ENCODE measurements at places on chromosomes 5 and 9.

DNA sequence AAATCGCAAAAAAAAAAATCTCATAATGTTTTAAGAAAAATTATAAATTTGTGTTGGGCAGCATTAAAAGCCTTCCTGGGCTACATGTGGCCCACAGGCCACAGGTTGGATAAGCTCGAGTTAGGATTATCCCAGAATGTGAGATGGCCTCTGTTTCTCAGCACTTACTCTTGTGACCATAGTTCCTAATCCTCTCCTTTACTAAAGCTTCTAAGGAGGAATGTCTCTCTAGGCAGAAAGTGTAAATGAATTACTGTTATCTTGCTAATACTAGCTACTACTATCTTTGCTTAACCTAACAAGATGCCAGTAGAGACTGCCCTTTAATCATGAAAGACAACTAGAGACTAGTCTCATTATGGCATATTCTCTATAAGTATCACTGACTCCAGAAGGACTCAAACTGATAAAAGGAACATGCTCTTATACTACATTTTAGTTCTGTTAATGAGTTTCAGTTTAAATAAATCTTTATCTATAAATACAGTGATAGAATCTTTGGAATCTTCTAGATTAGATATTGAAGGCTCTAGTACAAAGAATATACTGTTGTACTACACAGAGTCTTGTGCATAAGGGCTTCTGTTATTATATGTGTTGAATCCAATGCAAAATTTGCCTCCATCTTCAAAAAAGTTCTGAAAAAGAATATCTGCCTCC is 13.8 kb downstream of the INVS start:
- no peak for DNase-seq

- DNase-seq, result no peak
These were observed 63.3 kb upstream of the SLCO6A1 start for GRCh38 chr5:102561894-102562760.

- DNase-seq, result no peak
These were observed 15.5 kb upstream of the TRIM32 start for GRCh38 chr9:116671605-116672004.

DNA sequence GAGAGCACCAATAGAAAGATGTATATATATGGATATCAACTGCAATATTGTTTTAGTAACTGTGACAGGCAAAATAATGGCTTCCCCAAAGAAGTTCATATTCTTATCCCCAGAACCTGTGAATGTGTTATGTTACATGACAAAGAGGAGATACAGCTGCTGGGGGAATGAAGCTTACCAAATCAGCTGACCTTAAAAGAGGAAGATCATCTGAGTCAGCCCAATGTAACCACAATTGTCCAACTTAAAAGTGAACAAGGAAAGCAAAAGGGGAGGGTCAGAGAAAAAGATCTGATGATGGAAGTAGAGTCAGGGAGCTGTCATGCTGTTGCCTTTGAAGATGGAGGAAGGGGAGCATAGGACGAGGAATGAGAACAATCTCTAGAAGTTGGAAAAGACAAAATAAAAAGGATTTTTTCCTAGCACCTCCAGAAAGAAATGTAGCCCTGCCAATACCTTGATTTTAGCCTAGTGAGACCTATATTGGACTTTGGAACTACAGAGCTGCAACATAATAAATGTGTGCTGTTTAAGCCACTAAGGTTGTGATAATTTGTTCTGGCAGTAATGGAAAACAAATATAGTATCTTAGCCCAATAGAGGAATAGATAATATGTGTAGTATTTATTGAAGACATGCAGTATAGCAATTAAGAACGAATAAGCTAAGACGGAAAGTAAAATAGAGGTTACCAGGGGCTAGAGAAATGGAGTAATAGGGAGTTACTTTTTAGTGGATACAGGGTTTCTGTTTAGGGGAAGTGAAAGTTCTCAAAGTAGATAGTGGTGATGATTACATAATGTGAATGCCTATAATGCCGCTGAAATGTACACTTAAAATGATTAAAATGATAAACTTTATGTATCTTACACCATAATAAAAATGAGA is 115.9 kb downstream of the PIK3R1 start:
- peak; percentile 47 for DNase-seq

DNA sequence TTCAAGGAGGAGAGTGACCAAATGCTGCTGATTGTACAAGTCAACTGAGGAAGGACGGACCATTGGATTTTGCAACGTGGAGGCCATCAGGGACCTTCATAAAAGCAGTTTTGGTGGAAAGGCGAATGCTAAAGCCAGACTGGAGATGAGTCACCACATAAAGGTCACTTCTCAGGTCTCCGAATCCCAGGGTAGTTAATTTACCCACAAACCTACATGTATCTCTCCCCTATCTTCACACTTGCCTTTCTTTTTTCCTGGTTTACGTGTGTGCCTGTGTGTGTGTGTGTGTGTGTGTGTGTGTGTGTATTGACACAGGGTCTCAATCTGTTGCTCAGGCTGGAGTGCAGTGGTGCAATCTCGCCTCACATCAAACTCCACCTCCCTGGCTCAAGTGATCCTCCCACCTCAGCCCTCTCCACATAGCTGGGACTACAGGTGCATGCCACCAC is 4.6 kb upstream of the CTNNA1 start:
- DNase-seq, result no peak

DNA sequence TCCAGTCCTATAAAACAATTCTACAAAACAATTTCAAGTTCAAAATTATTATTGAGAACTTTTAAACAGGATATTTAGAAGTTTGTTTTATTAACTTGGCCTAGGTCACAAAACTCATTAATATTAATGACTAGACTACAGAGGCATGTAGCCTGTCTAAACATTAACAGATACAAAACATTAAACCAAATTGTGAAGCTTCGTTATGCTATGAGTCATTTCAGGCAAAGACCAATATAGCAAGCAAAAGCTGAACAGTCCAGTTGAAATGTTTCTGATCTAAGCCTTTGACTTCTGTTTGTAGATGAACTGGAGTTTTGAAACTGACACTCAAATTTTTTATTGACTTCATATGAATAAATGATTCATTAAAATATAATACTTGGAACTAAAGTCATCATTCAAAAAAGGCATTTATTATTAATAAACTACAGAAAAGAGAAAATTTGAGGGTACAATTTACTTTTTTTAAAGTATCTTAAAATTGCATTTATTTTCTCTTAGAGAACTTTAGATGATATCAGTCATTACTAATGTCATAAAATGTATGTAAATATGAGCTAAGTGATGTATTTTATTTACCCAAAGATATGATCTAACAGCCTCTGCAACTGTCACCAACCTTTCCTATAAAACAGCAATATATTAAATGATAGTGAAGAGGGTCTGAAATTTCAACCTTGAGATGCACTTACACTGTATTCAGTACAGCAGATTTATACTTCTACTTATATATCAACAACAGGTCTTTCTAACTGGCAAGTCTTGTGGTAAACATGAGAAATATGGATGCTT is 188.8 kb downstream of the COMMD10 start:
- no peak for DNase-seq

DNA sequence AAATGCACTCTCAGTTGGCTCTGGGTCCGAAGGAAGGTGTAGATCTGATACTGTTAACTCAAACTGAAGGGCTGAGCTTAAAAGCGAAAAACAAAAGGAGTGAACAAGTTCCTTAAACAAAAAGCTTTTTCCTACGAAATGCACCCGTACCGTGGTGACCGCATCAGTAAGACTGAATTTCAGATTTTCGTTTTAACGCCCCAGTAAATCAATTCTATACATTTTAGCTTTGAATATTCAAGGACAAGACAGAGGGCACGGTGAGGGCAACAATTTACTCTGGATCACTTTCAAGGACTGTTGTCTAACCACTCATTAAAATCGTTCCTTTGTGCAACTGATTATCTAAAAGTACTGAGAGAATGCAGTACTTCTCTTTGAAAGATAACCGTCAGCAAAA is 1.9 kb downstream of the HOMER1 start:
- no peak for DNase-seq

- DNase-seq, result no peak
These were observed 7.6 kb upstream of the GBGT1 start for GRCh38 chr9:133171161-133171961.

DNA sequence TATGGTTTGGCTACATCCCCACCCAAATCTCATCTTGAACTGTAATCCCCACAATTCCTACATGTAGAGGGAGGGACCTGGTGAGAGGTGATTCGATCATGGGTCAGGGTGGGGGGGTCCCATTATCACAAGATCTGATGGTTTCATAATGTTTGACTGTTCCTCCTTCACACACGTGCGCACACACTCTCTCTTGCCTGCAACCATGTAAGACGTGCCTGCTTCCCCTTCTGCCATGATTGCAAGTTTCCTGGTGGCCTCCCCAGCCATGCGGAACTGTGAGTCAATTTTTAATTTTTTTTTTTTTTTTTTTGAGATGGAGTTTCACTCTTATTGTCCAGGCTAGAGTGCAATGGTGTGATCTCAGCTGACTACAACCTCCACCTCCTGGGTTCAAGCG is 27.0 kb downstream of the FAM169A start:
- no peak for DNase-seq

- no peak for DNase-seq
These were observed 128.1 kb upstream of the SLIT3 start for GRCh38 chr5:169429044-169429443.

GRCh38 chr9:129027685-129028191 is 393 bp downstream of the SH3GLB2 start:
- no peak for DNase-seq

DNA sequence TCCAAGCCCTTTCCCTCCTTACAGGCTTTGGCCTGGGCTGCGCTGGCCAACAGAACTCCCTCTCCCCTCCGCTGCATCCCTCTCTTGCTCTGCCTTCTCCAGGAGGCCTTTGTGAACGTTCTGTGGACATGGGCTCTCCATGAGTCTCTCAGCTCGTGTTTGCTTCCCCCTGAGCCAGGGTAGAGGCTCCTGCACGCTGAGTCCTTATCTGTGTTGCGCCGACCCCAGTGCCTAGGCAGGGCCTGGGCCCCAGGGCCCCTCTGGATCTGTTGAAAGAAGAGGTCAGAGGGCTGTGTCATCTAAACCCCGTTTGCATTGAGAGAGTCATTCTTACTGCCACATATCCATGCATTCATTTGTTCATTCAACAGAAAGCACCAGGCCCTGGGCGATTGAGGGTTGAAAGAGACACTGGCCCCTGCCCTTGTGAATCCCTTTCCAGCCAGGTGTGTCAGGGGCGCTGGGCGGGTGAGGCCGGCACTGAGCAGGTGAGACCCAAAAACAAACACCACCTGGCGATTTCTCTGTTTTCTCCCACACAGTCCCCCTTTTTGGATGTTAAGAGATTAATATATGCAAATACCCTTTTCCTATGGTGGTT is 111.2 kb upstream of the IER5L start:
- no peak for DNase-seq

DNA sequence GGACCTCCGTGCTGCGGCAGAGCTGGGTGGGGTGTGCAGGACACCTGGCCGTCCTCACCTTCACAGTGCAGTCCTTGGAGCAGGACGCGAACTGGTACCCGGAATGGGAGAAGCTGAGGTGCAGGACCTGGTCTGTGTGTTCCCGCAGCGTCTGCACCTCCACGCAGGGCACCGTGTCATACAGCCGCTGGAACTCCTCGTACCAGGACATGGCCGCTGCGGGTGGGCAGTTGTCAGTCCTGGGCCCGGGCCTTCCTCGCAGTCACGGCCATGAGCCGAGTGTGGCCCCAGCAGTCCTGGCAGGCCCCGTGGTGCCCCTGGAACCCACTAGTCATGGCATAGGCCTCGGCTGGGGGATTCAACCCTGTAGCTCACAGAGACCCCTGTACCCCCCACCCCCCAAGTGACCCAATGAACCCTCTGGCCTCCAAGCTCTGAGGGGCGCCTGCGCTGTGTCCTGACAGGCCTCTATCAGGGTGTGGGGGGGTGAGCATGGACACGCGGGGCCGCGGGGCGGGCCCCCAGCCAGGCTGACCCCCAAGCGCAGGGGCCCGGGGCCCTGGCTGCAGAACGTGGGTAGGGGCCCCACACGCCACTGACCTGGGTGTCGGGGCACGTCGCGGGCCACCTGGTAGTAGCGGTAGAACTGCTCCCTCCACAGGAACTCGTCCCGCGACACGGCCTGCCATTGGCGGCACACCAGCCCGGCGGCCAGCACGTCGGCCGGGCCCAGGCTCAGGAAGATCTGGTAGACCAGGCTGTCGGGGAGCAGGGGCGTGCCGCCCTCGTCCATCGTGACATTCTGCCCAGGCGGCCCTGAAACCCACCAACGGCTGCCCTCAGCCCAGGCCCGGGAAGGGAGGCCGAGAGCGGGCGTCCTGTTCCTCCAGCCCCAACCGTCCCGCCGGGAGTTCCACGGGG is 987 bp downstream of the FBXW5 start:
- DNase-seq, result no peak

- no peak for DNase-seq
These were observed 137.1 kb downstream of the ARL15 start for GRCh38 chr5:54173251-54173650.

GRCh38 chr5:106415541-106415940 is 1255.2 kb downstream of the EFNA5 start:
- DNase-seq, result peak; percentile 51

DNA sequence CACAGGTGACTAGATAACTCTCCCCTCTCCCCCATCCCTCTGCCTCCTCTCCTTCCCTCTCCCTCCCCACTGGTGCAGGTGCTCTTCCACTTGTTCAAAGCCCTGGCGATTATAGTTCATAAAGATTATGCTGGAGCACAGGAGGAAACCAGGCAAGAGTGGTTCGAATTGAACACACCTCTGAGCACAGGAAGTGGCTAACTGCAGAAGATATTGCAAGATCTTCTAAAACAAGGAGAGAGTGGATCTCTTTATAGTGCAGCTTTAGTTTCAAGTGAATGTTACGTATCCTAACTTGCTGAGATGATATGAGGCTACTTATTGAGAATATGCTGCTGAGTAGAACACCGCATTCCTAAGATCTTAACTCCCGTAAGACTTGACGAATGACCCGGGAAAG is 178.4 kb downstream of the GOLPH3 start:
- DNase-seq, result no peak

- no peak for DNase-seq
These were observed 76.1 kb downstream of the FNIP1 start for GRCh38 chr5:131720714-131721113.

DNA sequence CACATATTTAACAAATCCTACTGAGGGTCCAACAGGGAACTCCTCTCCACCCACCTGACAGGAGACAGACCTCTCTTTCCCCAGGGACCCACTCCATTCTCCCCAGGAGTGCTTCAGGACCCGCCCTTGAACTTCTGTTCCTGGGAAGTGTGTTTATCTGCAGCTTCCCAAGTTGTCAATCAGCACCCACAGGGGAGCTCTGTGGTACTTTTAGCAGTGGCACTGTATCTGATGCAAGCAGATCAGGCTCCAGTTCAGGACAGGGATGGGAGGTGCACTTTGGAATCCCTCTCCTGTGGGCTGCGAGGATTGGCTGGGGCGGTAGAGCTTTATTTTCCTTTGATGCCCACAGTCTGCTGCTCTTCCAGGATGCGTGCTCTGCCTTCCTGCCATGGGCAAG is 8.7 kb downstream of the GALNT10 start:
- DNase-seq, result no peak

Data from bronchial epithelial cell (primary cell).